ENCODE measurements at places on chromosomes 12 and 14. TPM values are rescaled to one million over a fixed set of nuclear protein-coding genes. Genes with fewer than 3 reads are reported as not detected.
A peak's percentile ranks its signal among the peaks of the same experiment; 100 is the strongest.

DNA sequence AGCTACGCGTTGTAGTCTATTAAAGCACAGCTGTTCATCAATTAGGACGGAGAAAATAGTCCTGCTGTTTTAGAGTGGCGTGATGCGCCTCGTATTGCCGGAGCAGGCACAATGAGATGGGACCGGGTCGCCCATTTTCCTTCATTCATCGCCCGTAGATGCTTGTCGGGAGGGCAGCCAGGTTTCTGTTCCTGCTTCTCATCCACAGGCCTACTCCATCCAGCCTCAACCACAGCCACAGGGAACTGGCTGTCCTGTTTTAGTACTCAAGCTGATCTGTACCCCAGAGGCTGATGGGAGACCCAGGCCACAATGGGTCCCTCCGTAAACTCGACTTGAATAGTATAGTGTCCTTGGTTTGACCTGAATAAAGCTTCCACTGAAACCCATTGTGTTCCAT lies 264.0 kb downstream of the VRK1 start:
- no peak for DNase-seq

DNA sequence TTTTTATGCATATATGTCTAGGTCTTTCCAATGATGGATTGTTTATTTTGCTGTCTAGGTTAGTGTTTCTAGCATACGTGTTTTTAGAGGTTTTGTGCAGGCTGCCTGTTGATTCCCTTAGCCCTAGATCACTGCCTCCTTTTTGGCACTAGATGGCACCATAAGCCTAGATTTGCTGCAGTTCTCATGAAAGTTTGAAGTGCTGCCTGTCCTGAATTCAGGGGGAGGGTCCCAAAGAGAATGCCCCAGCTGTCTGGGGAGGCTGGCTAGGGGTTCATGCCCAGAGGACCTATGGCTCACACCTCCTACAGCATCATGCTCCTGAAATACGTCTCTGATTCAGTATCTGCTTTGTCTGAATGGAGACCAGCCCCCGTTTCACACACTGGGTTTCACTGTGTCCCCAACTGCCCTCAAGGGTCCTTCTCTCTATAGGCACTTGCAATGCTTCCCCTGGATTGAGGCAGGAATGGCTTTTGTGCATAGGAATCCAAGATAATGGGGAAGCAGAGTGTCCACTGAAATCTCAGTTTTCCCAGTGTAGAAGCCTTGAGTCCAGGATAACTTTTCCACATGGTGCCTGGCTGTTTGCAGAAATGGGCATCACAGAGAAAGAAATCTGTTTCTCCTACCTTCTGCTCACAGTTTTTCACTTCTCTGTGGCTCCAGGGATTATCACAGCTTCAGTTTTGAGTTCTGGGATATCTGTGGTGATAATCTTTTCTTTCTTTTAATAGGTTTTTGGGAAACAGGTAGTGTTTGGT lies 14.2 kb upstream of the TXNRD1 start:
- no peak for DNase-seq

The PRKCH gene
- total RNA-seq: 87.4 TPM

DNA sequence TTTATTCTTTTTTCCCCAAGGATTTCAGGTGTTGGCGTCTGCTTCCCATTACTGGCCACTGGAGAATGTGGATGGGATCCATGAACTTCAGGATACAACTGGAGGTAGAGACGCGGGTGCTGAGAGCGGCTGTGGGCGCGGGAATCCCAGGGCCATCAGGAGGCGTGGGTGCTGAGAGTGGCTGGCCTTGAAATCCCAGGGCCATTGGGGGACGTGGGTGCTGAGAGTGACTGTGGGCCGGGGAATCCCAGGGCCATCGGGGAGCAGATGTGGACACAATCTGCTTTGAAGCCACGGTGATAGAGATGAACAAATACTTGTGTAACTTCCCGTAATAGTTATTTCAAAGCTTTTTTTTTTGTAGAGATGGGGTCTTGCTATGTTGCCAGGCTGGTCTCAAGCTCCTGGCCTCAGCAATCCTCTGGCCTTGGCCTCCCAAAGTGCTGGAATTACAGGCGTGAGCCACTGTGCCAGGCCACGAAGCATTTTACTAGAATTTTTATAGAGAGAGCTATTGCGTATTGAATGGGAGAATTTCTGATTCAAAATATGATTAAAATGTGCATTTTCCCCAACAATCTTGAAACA lies 12.8 kb downstream of the ADGRD1 start:
- DNase-seq: no peak

The MUCL1 gene
- total RNA-seq: not detected

GRCh38 chr14:93137864-93138263 lies 22.1 kb upstream of the ITPK1 start:
- DNase-seq: peak; percentile 92

DNA sequence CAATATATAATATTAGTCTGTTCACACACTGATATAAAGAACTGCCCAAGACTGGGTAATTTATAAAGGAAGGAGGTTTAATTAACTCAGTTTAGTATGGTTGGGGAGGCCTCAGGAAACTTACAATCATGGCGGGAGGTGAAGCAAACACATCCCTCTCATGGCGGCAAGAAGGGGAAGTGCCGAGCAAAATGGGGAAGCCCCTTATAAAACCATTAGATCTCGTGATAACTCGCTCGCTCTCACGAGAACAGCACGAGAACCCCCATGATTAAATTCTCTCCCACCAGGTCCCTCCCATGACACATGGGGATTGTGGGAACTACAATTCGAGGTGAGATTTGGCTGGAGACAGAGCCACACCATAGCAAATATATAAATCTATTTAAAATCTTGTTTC lies 269.8 kb downstream of the ATP23 start:
- no peak for DNase-seq

GRCh38 chr14:62062645-62063044 lies 300.4 kb downstream of the SNAPC1 start:
- no peak for DNase-seq

DNA sequence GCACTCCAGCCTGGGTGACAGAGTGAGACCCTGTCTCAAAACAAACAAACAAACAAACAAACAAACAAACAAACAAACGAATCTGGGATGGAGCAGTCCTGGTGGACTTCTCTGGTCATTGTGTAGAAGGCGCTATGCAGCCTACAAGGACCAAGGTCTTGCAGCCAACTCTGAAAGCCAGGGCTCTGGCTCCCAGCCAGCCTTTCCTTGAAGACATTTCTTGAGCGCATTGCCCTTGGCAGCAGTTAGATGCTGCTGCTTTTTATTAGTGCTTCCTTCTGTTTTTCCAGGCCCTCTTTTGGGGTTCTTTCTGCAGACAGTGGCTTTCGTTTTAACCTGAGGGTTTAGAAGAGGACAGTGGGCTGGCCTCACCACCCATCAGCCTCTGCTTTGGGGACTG lies 20.2 kb downstream of the CCDC177 start:
- DNase-seq: no peak

The RTL1 gene
- not detected for total RNA-seq

DNA sequence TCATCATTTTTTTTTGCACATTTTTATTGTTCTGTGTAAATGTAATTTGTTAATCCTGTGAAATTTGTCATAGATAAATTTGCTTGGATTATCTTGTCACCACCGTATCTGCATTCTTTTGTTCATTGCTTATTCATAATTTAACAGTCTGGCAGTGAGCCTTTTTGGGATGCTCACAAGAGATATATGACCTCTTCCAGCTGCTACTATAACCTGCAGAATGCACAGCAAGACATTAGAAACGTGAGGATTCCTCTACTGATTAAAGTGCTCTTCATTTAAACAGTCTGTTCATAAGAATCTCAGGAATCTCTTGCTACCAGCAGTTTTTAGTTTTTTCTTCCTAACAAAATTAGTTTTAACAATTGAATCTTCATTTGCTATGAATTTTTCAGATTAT lies 9.1 kb downstream of the NPAS3 start:
- no peak for DNase-seq

GRCh38 chr12:85461127-85461526 lies 181.1 kb downstream of the ALX1 start:
- no peak for DNase-seq

DNA sequence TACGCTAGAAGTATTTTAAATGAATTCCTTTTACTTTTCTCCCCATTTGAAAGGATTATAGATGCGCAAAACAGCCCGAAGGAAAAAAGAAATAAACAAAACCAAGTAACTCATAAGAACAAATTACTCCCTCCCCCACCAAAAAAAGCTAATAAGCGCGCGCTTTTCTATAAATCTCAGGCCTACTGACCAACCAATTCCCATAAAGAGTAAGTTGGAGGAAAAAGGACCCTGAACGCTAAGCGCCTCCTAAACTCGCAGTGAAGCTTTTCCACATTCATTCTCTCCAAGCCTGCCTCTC lies 588 bp downstream of the MBIP start:
- no peak for DNase-seq

- no peak for DNase-seq
Observed at GRCh38 chr12:57258977-57259970, 8.3 kb upstream of the STAC3 start.

The ADAM20 gene
- total RNA-seq: 4.3 TPM

DNA sequence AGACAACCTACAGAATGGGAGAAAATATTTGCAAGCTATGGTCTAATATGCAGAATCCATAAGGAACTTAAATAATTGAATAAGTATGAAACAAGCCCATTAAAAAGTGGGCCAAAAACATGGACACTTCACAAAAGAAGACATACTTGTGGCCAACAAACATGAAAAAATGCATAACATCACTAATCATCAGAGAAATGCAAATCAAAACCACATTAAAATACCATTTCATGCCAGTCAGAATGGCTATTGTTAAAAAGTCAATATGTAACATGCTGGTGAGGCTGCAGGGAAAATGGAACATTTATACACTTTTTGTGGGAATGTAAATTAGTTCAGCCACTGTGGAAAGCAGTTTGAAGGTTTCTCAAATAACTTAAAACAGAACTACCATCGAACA lies 945.4 kb upstream of the FLRT2 start:
- DNase-seq: no peak

DNA sequence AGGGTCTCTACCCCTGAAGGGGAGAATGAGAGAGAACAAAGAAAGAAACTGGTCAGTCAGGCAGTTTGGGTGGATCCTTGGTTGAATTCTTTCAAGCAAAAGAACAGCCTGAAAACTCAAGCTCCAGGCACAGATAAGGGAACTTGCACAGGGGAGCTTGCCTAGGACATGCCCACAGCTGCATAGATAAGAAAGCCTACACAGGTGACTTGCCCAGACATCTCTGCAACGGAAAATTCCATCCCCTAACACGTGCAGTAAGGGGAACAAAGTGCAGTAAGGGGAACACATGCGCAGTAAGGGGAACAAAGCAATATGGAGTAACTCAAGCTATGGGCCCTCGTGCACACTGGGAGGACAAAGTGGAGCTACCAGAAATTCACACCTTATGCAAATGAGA lies 540.1 kb upstream of the MIS18BP1 start:
- no peak for DNase-seq

The BIN2 gene
- total RNA-seq: 23.3 TPM

The HSPA2 gene
- 6.3 TPM for total RNA-seq

The DPY19L2 gene
- 0.97 TPM for total RNA-seq

The INHBC gene
- not detected for total RNA-seq

- peak; percentile 71 for DNase-seq
Observed at GRCh38 chr12:14981049-14981448, 8.2 kb downstream of the PDE6H start.

DNA sequence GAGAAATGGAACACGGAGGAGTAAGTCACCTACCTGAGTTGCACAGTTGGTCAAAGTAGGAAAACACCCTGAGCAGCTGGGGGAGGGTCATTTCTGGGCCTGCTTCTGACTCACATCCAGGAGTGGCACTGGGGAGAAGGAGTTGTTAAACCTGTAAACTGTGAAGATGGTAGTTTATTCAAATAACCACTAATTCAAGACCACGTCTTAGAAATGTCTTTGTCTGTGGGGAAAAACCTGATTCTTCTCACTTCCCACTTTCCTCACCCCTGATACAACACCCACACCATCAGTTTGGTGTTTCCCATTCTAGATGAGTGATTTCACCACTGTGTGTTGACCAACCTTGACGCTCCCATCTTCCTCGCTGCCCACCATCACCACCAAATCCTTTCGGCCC lies 207.1 kb downstream of the ANO4 start:
- DNase-seq: no peak

GRCh38 chr14:101828046-101828445 lies 66.5 kb downstream of the PPP2R5C start:
- DNase-seq: no peak

The MYRFL gene
- total RNA-seq: 0.10 TPM

The ARHGAP9 gene
- 29.2 TPM for total RNA-seq

The B4GALNT3 gene
- 25.1 TPM for total RNA-seq

The MYBPC1 gene
- not detected for total RNA-seq

- DNase-seq: no peak
Observed at GRCh38 chr12:3879846-3880245, 6.6 kb upstream of the PARP11 start.

The CSAD gene
- total RNA-seq: 28.6 TPM

GRCh38 chr14:20627346-20628027 lies 14.0 kb downstream of the OR6S1 start:
- DNase-seq: no peak

The RNASE7 gene
- total RNA-seq: not detected

DNA sequence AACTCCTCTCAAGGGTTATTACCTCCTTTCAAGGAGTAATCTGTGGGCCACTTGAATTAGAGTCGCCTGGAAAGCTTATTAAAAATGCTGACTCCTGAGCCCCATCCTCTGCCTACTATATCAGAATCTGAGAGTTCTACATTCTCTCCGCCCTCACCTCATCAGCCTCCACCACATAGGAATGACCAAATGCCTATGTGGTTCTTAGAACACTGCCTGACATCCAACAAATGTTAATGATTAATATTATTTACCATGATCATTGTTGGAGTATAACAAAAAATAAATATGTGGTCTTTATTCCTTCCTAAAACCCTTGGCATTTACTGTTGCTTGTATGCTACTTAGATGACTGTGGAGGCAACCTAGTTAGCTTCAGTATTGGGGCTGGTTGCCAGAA lies 91.9 kb downstream of the BBS10 start:
- DNase-seq: no peak

DNA sequence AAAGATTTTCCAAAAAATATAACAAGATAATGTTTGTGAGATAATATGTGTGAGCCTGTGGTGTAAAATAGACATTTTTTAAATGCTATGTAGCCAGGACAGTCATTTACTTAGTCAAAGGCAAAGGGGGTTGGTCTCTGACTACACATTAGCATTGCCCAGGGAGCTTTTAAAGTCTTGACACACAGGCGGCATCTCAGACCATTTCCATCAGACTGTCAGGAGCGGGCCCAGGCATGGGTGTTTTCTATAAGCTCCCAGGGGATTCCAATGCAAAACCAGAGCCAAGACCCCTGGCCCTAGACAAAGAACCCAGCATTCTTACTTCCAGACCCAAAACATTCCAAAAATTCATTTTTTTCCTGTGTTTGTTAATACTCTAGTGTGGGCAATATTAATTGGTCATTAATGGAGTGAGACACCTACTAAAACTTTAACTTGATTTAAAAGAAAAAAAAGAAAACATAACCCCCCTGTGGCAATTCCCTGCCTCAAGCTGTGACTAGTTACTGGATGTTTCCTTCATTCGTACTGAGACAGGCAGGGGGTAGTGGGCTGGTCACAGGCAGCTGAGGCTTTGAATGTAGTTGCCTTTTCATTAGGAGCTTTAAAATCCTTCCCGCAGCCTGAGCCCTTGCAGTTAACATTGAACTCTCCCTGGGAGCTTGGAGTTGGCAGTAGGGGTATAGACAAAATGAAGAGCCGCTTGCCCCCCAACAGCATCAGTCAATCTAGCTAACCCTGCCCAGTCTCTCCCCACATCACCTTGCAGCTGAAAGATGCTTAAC lies 103.7 kb downstream of the CMKLR1 start:
- no peak for DNase-seq

The TAS2R19 gene
- 17.8 TPM for total RNA-seq

- no peak for DNase-seq
Observed at GRCh38 chr12:70048521-70049250, 194.5 kb upstream of the CNOT2 start.

The INSM2 gene
- not detected for total RNA-seq

- no peak for DNase-seq
Observed at GRCh38 chr12:46919666-46920400, 94.0 kb upstream of the SLC38A4 start.
